ENCODE measurements at places on chromosomes 1 and 21. TPM values are rescaled to one million over a fixed set of nuclear protein-coding genes. Genes with fewer than 3 reads are reported as not detected.
A peak's percentile ranks its signal among the peaks of the same experiment; 100 is the strongest.

S1PR1 gene
- total RNA-seq = not detected

GRCh38 chr1:24364975-24365678, 46.0 kb downstream of the GRHL3 start:
- H3K4me3 ChIP-seq = no peak overlapping the region
- no peak overlapping the region for H3K27ac ChIP-seq
- no peaks in the 10 kb centered on the region for H3K27me3 ChIP-seq
- H3K4me1 ChIP-seq = no peaks in the 10 kb centered on the region
- H3K36me3 ChIP-seq = no peaks in the 10 kb centered on the region
- no peak for DNase-seq

GRCh38 chr1:216046336-216046735, 376.9 kb downstream of the USH2A start:
- no peaks in the 10 kb centered on the region for H3K36me3 ChIP-seq
- no peaks in the 10 kb centered on the region for H3K27me3 ChIP-seq
- no peak overlapping the region for H3K27ac ChIP-seq
- H3K4me1 ChIP-seq = no peaks in the 10 kb centered on the region
- DNase-seq = no peak

MYBPH gene
- 25.9 TPM for total RNA-seq

GRCh38 chr1:7228252-7228961, 443.2 kb downstream of the CAMTA1 start:
- H3K27me3 ChIP-seq = no peaks in the 10 kb centered on the region
- H3K4me1 ChIP-seq = no peaks in the 10 kb centered on the region
- H3K4me3 ChIP-seq = no peak overlapping the region
- DNase-seq = no peak
- no peaks in the 10 kb centered on the region for H3K36me3 ChIP-seq

DNA sequence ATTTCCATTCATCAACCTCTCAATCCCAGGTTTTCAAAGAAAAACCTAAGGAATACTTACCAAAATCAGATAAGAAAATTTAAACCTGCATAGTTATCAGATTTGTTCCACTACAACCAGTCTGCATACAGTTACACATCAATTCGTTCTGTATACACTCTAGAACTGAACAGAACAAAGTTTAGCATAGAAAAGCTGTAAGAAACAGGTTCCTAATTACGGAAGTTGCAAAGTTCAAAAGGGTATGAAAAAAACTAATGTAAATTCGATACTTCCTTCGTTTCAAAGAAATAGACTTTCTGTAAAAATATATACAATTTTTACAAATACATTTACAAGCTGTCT, 3.1 kb downstream of the MCL1 start:
- peaks cover 45% of the 10 kb centered on the region for H3K4me1 ChIP-seq
- peak overlapping the region; percentile 95 for H3K4me3 ChIP-seq
- peaks cover 3% of the 10 kb centered on the region for H3K36me3 ChIP-seq
- H3K27me3 ChIP-seq = no peaks in the 10 kb centered on the region
- H3K27ac ChIP-seq = peak overlapping the region; percentile 98
- DNase-seq = no peak

HIVEP3 gene
- 0.37 TPM for total RNA-seq

DNA sequence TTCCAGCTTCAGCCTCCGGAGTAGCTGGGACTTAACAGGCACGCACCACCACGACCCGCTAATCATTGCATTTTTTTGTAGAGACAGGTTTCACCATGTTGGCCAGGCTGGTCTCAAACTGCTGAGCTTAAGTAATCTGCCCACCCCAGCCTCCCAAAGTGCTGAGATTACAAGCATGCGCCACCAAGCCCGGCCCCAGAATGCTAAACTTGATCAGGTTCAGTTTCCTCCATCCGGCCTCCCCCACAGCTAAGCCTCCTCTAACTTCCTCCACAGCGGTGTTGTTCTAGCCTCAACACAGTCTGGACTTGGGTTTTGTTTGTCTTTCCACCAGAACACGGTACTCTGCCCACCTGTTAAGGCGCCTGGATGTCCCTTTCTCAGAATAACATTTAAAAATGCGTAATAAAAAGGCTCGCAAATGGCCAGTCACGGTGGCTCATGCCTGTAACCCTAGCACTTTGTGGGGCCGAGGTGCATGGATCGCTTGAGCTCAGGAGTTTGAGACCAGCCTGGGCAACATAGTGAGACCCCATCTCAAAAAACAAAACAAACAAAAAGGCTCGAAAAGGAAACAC, 2.4 kb downstream of the PARP1 start:
- peaks cover 21% of the 10 kb centered on the region for H3K4me1 ChIP-seq
- no peak overlapping the region for H3K27ac ChIP-seq
- peaks cover 2% of the 10 kb centered on the region for H3K36me3 ChIP-seq
- H3K4me3 ChIP-seq = no peak overlapping the region

DNA sequence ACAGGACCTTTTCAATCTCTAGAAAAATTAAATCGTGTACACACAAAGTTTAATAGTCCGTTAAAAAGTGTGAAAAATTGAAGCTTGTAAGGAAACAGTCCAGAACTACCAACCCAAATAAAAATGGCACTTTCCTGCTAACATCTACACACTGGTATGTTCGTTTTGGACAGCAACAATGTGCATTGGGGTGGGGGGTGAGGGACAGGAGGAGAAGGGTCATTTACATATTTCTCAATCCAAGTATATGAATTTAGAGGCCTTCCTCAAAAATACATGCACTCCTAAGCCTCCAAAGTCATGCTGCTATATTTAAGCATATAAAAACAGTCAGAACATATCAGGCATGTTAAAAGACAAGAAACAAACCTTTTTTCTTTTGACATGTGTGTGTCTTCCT, 2.5 kb downstream of the PPP1R15B start:
- peaks cover 9% of the 10 kb centered on the region for H3K4me1 ChIP-seq
- H3K27ac ChIP-seq = peak overlapping the region; percentile 35
- DNase-seq = no peak
- peak overlapping the region; percentile 100 for H3K4me3 ChIP-seq
- H3K36me3 ChIP-seq = peaks cover 2% of the 10 kb centered on the region

GRCh38 chr1:27598295-27598687, 5.7 kb downstream of the AHDC1 start:
- no peak overlapping the region for H3K27ac ChIP-seq
- no peak for DNase-seq
- H3K4me3 ChIP-seq = no peak overlapping the region
- H3K36me3 ChIP-seq = no peaks in the 10 kb centered on the region
- peaks cover 5% of the 10 kb centered on the region for H3K4me1 ChIP-seq

Data from Caco-2 (cell line).